ENCODE measurements at places on chromosomes 1 and 21.
A peak's percentile ranks its signal among the peaks of the same experiment; 100 is the strongest.

GRCh38 chr1:83769072-83769471, 229.9 kb downstream of the TTLL7 start:
- no peak for DNase-seq

DNA sequence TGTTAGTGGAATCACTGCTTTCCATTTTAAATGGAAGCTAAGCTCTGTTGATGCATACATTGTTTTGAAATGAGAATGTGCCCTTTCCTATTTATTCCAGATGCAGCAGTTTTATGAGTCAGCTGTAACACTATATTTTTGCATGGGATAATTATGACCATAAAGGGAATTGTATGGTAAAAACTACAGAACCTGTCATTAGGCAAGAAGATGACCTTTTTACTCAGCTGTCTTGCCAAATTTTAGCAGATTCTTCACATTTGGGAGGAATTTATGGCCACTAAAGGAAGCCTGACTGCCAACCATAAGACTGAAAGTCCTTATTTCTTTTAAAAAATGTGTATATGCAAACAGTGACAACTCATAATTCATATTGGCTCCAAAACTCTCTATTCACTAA, 356.3 kb upstream of the PRMT6 start:
- no peak for DNase-seq

GRCh38 chr1:175254190-175254589, 61.6 kb upstream of the KIAA0040 start:
- DNase-seq: no peak

DNA sequence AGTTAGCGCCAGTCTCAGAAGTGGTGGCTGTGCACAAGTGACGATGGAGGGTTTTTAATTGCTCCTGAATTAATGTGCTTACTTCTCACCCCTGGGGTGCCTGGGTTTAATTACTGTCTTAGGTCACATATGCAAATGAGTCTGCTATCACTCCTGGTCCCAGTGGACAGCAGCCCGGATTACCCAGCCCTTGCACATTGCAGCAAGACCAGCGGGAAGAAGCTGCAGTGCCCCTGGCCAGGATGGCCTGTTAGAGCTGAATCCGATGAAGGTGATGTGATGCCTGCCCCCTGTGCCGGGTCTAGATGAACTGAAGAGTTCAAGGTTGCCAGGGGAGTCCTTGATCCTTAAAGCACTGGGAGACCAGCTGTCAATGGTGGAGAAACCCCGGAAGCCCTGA, 24.2 kb downstream of the ENO1 start:
- no peak for DNase-seq

DNA sequence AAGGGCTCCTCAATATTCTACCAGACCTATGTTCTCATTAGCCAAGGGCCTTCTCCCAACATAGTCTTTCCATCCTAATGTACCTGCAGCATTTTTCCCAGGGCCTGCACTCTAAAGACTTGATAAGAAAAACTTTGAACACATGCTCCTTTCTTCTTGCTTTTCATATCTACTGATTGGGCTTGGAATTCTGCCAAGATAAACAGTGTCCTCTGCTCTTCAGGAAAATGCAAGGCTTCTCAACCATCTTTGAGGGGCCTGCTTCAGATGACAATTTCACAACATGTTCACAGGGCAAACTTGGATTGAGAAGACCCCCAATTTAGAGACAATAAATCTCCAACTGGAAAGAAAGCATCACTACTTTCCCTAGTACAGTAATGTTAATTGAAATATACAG, 25.8 kb upstream of the PPT1 start:
- no peak for DNase-seq

DNA sequence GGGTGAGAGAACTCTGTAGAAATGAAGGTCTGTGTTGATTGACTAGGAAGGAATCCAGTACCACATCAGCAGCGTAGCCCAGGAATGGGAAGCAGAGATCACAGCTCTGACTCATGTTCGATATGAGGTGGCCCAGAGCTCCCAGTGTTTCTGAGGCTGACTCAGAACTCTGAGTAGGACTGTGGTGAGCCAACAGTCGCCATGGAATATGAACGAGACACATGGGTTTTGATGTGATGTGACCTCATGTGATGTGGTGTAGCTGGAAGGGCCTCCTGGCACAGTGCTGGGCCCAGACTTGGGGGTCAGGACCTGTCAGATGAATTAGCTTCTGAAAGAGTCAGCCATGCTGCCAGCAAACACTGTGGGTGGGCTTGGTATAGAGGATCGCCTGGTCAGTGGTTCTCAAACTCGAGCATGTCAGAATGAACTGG, 237.0 kb downstream of the MRPL39 start:
- no peak for DNase-seq

- no peak for DNase-seq
These were observed 129.8 kb downstream of the PLA2G4A start for GRCh38 chr1:186958520-186958919.

GRCh38 chr1:80918380-80918779, 882.4 kb upstream of the ADGRL2 start:
- no peak for DNase-seq

DNA sequence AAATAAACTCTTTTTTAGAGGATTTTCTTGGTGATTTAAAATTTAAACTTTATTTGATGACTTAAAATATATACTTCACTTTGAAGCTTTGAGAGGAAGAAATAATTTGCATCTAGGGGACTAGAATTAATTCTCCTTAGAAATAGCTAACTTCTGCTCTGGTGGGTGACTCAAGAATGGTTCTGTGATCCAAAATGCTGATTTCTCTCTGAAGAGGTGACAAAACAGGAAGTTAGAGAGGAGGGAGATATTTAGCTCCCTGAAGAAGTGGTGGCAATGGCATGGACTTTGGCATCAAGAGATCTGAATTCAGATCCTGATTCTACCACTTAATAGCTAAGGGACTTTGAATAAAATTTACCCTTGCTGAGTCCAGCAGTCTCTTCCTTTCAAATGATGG, 125.8 kb upstream of the ATP1B1 start:
- no peak for DNase-seq

DNA sequence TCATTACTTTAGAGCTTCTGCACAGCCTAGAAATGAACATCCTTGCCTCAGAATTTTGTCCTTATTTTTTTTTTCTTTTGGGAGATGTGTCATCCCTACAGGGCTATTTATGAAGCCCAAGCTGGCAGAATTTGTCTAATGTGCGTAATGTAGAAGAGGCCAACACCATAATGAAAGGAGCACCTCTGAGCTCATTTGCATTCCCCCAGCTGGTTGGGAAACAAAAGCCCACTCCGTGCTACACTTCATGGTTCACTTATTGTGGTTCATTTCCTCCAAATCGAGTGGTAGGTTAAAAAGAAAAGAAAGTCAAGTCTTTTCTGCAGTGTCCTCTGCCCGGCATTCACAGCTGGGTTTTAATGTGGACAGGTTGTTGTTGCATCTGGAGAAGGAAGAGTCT, 73.5 kb downstream of the KAZN start:
- DNase-seq: peak; percentile 44

GRCh38 chr1:17274186-17275170, 25.6 kb downstream of the PADI3 start:
- peak; percentile 53 for DNase-seq

GRCh38 chr1:185376288-185376687, 59.2 kb upstream of the IVNS1ABP start:
- no peak for DNase-seq

- DNase-seq: no peak
These were observed 7.7 kb downstream of the PRAMEF1 start for GRCh38 chr1:12798911-12799310.

DNA sequence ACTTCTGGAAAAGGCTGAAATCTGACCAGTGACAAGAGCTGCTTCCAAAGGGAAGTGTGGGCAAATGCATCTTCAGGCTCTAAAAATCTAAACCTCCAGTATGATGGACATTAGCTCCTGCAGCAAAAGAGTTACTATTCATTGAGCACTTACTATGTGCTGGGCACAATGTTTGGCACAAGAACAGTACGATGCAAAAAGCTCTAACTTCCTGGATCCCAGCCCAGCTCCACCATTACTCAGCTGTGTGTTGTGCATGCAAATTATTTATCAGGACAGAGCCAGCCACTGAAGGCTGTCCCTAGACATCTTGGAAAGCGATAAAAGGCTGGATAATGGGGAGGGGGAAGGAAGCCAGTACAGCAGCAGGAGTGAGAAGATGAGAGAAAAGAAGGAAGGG, 143.5 kb downstream of the ELAVL4 start:
- no peak for DNase-seq

DNA sequence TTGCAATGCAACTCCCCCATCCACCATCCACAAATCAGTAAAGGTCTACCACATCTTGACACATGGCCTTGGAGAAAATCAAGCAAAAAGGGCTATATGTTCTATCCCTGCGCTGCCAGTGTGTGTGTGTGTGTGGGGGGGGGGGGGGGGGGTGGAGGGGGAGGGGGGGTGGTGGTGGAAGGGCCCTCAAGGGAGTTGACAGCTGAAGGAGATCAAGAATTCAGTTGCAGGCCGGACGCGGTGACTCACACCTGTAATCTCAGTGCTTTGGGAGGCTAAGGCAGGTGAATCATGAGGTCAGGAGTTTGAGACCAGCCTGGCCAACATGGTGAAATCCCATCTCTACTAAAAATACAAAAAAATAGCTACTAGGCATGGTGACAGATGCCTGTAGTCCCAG, 37.6 kb upstream of the CLIC4 start:
- no peak for DNase-seq

All from GM06990 (cell line).